ENCODE measurements at places on chromosomes 7 and 10.

DNA sequence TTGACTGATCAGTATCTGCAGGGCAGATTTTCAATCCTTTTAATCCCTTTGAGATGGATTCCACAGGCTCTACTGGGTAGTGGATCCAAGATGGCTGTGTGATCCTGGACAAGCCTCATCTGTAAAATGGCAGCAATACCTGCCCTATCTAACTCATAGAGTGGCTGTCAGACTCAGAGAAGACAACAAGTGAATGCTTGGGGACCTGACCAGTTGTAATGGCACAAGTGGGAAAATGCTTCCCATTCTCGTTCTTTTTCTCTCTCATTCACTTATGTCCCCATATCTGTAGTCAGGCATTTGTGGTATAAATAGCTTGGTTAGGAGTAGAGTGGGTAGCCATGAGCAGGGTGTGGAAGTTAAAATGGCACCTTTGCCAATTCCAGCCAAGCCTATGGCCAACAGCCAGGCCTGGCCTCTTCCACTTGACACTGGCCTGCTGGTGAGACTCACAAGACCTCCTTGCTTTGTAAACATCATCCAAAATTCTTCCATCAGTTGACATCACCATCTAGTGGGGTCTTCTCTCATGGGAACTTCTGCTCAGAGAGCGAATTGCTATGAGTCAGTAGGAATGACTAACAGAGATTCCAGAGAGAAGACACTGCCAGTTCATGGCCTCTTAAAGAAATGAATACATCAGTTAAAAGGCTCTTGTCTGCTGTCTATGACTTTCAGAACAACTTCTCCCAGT, 150.1 kb downstream of the PLPP4 start:
- peak; percentile 43 for DNase-seq

DNA sequence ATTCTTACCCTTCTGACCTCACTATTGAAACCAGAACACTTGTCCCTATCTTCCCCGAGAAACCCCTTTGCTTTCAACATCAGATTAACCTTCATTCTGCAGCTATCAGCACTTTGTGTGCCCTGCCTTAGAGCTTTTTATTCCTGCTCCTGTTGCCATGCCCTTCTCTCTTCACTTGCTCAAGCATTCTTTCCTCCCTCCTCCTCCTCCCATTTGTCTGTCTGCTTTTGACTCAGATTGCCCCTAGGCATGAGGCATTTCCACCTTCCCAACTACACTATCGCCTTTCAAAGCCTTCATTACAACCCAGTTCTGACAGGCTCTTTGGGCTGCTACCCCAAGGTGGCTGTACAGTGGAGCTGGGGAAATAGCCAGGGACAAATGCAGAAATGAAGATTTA, 143.3 kb downstream of the SLC25A13 start:
- no peak for DNase-seq

DNA sequence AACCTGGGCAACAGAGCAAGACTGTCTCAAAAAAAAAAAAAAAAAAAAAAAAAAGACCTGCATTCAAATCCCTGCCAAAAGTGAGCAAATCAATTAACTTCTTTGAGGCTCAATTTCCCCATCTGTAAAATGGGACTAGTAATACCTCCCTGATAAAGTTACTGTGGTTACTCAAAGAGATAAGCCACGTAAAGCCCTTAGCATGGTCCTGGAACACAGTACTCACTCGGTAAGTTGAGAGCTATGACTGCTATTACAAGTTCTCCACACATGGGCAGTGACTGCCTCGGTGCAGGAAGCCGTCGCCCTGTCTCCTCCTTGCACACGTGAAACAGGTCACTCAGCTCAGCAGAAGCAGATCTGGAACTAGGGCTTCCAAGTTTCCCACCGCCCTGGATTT, 37.9 kb downstream of the DDIT4 start:
- DNase-seq: no peak

DNA sequence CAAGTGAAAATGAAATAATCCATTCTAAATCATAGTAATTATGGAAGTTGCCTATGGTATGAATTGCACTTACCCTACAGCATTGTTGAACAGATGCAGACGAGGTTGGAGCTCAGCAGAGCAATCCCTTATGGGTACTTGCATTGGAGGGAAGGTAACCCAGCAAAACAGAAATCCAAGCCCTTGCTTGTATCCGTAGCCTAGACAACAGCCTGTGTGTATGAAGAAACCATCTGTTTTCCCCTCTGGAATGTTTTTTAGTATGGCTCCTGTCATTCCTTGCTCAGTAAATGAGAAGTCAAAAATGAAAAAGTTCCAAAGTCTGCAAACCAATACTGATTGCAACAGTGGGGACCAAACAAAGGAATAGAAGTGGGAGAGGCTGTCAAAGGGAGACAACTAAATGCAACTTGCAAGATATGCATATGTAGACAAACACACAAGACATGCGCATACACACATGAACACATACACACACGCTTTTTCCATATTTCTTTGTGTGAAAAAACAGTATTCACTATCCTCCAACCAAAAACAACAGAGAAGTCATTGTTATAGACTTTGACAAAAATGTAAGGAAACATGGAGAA, 260.8 kb downstream of the DYNC1I1 start:
- no peak for DNase-seq

DNA sequence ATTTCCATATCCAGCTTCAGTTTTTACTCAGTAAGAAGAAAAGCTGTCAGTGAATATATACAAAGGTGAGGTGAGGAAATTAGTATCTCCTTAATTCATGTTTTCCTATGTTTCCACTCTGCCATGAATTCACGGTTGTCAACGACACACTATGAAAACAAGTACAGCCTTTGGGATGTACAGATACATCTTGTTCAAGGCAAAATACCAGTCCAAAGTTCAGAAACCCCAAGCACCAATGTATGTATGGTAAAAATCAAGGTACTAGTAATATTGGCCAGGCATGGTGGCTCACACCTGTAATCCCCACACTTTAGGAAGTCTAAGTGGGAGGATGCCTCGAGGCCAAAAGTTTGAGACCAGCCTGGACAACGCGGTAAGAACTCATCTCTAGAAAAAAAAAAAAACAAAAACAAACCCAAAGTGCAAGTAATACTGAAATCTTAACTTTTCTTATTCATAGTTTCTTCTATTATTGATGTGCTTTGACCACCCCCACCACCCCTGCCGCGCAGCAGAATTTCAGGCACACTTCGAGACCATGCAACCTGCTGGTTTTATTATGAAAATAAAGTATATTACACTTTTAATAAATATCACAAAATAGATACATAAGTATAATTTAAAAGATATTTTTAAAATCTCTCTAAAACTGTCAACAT, 3.5 kb downstream of the ESYT2 start:
- no peak for DNase-seq

DNA sequence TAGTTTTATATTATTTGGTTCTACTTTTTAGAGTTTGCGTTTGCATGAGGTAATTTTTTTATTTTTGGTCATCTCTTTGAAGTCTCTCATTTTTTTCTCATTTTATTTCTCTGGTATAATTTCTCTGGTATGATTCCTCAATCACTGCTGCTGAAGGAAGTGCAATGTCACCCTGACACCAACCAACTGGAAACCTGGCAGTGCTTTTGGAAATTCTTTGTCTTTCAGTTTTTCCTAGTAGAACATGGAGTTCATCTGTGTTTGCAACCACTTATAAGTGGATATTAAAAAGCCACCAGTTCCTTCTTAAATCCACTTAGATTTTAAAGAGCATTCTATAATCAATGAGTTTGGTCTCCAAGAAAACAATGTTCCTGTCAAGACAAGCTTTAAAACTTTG, 291.8 kb downstream of the PRKG1 start:
- DNase-seq: no peak

DNA sequence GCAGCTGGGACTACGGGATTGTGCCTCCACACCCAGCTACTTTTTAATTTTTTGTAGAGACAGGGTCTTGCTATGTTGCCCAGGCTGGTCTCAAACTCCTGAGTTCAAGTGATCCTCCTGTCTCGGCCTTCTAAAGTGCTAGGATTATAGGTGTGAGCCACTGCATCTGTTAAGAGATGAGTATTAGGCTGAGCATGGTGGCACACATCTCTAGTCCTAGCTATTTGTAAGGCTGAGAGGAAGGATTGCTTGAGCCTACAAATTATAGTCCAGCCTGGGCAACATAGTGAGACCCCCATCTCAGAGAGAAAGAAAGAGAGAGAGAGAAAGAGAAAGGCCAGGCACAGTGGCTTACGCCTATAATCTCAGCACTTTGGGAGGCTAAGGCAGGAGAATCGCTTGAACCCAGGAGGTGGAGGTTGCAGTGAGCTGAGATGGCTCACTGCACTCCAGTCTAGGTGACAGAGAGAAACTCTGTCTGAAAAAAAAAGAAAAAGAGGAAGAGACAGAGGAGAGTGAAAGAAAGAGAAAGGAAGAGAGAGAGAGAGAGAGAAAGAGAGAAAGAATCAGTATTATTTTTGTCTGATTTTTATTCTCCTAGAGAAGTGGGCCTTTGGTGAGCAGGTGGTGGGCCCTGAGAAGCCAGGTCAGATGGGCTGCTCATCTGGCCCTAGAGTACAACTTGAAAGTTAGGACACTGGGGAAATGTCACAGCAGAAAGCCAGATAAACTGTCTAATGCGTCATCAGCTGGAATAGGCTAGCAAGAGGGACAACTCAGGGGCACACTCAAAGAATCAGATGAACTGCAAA, 58.2 kb upstream of the ZRANB1 start:
- DNase-seq: no peak

DNA sequence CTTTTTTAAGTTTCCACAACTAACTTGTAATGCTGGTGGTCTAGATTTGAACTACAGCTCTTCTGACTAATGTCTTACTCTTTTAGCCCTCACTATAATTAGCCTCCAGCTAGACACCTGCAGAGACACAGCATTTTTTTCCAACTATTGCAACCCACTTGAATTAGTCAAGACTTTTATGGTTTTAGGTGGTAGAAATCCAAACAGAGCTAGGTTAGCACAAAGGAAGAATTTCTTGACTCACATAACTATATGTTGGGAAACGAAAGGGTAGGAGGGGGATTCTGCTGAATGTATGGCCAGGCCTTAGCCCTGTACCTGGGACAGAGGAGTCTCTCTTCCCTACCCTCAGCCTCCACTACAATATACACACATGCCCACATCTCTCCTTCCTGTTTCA, 586.1 kb downstream of the INHBA start:
- no peak for DNase-seq

- DNase-seq: peak; percentile 73
Measured at GRCh38 chr10:114034923-114035645, 8.6 kb upstream of the ADRB1 start.

DNA sequence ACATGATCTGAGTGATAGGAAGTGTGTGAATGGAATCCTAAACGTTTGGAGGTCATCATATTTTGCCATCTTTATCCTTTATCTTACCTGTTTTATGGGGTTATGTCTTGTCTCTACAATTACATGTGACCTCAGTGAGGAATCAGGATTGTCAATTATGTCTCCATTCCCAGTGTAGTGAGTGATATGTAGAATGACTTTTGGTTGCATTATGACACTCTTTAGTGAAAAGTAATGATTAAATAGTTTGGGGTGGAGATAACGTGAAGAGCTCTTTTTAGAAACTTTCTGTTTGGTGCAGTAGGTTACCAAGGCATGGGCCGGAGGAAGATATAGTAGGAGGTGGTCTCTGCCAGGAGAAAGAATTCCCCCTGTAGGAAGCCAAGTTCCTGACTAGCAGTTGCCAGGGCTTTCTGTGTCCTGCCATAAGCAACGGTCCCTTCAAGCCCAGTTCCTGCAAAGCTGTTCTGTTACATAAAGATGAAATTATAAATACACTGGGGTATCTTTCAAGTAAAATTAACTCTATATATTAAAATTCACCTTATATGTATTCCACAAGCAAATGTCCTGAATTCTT, 228.2 kb downstream of the NSUN6 start:
- no peak for DNase-seq
